ENCODE measurements at places on chromosomes 11 and 22. TPM values are rescaled to one million over a fixed set of nuclear protein-coding genes. Genes with fewer than 3 reads are reported as not detected.

DNA sequence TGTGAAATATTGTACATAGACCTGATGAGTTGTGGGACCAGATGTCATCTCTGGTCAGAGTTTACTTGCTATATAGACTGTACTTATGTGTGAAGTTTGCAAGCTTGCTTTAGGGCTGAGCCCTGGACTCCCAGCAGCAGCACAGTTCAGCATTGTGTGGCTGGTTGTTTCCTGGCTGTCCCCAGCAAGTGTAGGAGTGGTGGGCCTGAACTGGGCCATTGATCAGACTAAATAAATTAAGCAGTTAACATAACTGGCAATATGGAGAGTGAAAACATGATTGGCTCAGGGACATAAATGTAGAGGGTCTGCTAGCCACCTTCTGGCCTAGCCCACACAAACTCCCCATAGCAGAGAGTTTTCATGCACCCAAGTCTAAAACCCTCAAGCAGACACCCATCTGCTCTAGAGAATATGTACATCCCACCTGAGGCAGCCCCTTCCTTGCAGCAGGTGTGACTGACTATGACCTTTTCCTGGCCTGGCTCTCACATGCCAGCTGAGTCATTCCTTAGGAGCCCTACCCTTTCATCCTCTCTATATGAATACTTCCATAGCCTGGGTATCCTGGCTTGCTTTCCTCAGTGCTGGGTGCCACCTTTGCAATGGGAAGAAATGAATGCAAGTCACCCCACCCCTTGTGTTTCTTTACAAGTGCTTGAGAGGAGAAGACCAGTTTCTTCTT, 12.3 kb downstream of the PIK3IP1 start:
- H3K27me3 ChIP-seq, result no peaks in the 10 kb centered on the region
- peaks cover 14% of the 10 kb centered on the region for H3K4me1 ChIP-seq
- peaks cover 96% of the 10 kb centered on the region for H3K36me3 ChIP-seq
- DNase-seq, result no peak
- H3K27ac ChIP-seq, result peak overlapping the region; percentile 23

DNA sequence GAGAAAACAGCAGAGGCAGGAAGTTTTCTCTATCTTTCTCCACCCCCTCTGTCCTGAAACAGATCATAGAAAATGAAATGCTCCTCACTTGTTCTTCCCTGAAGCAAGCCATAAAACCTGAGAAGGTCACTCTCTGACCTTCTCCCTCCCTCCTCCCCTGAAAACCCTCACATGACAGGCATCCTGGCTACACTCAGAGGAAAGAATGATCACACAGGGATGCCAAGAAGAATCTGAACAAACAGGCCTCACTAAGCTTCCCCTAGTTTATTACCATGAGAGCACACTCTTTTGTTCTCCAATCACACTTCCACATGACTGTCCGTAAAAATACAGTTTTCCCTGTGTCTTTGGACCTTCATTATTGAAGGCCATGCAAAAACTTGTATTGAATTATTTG, 300.1 kb downstream of the BUD13 start:
- H3K36me3 ChIP-seq, result no peaks in the 10 kb centered on the region
- no peaks in the 10 kb centered on the region for H3K4me1 ChIP-seq
- no peak for DNase-seq
- H3K27ac ChIP-seq, result no peak overlapping the region
- no peaks in the 10 kb centered on the region for H3K27me3 ChIP-seq

The GLYATL2 gene
- not detected for total RNA-seq

The SPTBN2 gene
- total RNA-seq, result 8.7 TPM

- no peaks in the 10 kb centered on the region for H3K36me3 ChIP-seq
- no peak overlapping the region for H3K4me3 ChIP-seq
- no peak for DNase-seq
- H3K4me1 ChIP-seq, result no peaks in the 10 kb centered on the region
- H3K27ac ChIP-seq, result no peak overlapping the region
These were observed 99.5 kb downstream of the ZNF280B start for GRCh38 chr22:22408731-22409696.

GRCh38 chr11:119371778-119372182, 9.7 kb downstream of the USP2 start:
- DNase-seq, result no peak
- no peaks in the 10 kb centered on the region for H3K27me3 ChIP-seq
- no peak overlapping the region for H3K4me3 ChIP-seq
- H3K4me1 ChIP-seq, result peaks cover 18% of the 10 kb centered on the region

DNA sequence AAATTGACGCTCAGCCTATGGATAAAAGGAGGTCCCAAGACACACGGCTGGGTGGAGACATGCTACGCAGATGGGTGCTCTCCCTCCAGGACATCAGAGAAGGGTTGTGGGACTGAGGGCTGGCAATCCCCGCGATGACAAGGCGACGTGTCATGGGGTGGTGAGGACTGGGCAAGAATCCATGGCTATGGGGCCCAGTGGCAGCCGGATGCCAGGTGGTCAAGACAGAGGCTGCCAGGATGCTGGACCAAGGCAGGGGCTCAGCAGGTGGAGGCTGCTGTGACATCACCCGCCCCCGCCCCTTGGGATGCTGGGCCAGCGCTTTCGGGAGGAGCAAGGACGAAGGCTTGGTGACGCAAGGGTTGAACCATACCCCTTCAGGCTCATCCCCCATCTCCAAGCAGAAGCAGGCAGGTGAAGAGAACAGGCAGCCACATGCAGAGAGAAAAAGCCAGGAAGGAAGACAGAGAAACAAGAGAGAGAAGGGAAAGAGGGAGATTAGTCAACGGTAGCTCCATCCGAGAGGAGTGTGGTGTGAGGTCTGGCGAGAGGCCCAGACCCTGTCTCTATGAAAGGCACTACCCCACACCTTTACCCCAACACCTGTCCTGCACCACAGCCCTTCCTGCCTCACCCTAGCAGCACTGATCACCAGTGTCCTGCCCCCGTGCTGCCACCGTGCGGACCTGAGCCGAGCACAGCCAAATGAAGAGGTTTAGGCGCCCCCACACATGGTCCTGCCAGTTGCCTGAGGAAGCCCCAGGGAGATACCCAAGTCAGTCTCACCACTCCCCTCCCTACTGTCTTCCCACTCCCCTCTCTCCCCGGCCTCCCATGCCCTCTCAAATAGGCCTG, 24.1 kb upstream of the RASL10A start:
- no peak for DNase-seq
- no peak overlapping the region for H3K4me3 ChIP-seq
- no peaks in the 10 kb centered on the region for H3K4me1 ChIP-seq
- H3K27ac ChIP-seq, result no peak overlapping the region
- H3K36me3 ChIP-seq, result peaks cover 100% of the 10 kb centered on the region
